ENCODE measurements at places on chromosomes 2 and 18.

- DNase-seq = no peak
These were observed 90.1 kb upstream of the SERTAD2 start for GRCh38 chr2:64743739-64744330.

GRCh38 chr2:29047083-29047845, 27.1 kb downstream of the PCARE start:
- DNase-seq = no peak

DNA sequence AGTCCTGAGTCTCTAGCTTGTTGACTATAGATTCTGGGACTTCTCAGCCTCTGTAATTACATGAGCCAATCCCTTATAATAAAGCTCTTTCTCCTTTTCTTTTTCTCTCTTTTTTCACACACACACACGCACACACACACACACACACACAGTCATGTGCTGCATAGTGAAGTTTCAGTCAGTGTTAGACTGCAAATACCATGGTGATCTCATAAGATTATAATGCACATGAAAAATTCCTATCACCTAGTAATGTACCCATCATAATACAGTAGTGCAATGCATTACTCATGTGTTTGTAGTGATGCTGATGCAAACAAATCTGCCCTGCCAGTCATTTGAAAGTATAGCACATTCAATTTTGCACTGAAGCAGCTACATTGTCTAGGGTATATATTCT, 558.2 kb downstream of the SUCLG1 start:
- no peak for DNase-seq

GRCh38 chr2:25831746-25832449, 46.4 kb downstream of the ASXL2 start:
- DNase-seq = no peak

DNA sequence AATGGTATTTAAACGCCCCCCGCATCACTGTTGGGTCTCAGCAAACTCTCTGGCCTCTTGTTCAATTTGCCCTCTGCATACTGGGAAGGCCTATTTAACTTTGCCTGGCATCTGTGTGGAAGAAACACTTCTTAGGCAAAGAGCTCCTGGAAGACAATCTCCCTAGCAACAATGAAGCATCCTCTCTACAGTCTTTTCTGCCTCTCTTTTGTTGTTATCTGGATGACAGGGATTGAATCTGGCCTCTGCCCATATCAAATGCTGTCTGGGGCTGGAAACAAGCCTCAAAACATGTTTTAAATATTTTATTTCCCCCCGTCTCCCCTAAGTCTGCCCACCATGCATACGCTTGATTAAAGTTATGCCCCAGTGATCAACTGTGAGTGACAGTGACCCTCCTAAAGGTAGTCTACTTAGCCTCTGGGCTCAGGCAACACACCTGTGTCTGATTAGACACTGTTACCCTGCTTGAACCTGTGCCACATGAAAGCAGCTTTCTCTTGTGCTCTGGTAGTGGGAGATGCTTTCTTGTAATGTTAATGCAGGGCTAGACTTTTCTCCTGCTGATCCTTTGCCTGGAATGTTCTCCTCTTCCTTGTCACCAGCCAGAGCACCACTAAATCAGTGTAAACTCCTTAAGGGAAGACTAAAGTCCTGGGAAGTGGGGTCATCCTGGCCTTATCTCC, 34.9 kb downstream of the CDC42EP3 start:
- DNase-seq = no peak

- DNase-seq = no peak
These were observed 263.6 kb upstream of the HNMT start for GRCh38 chr2:137700681-137701080.
